ENCODE measurements at places on chromosomes 1 and 21. TPM values are rescaled to one million over a fixed set of nuclear protein-coding genes. Genes with fewer than 3 reads are reported as not detected.

The STYXL2 gene
- not detected for total RNA-seq

The KDF1 gene
- total RNA-seq = 0.28 TPM

The KIF17 gene
- 5.1 TPM for total RNA-seq

The TPR gene
- total RNA-seq = 78.2 TPM

The FCRLB gene
- total RNA-seq = 3.1 TPM

The DPT gene
- not detected for total RNA-seq

The GBP1 gene
- total RNA-seq = 22.3 TPM

The SOX13 gene
- total RNA-seq = 6.3 TPM

The EFNA3 gene
- total RNA-seq = 3.1 TPM

The RAB25 gene
- total RNA-seq = not detected

The CCDC27 gene
- not detected for total RNA-seq

The FAM163A gene
- total RNA-seq = not detected

The GJB3 gene
- total RNA-seq = under 0.01 TPM

The NFYC gene
- 27.0 TPM for total RNA-seq

The MPL gene
- total RNA-seq = not detected

The KRTAP19-3 gene
- total RNA-seq = not detected

The SCCPDH gene
- 47.7 TPM for total RNA-seq

The PSRC1 gene
- total RNA-seq = 15.9 TPM

The RGS4 gene
- total RNA-seq = 919 TPM

The PLEKHA6 gene
- under 0.01 TPM for total RNA-seq

The CNR2 gene
- not detected for total RNA-seq

The C1orf141 gene
- total RNA-seq = not detected

The VANGL1 gene
- total RNA-seq = 7.6 TPM
